Endothelial cell of umbilical vein (primary cell): ENCODE measurements at places on chromosomes 2 and 18. TPM values are rescaled to one million over a fixed set of nuclear protein-coding genes. Genes with fewer than 3 reads are reported as not detected.

GTF2A1L gene
- total RNA-seq = not detected in 2 replicates

SULT1C4 gene
- total RNA-seq = 28.2 and 29.3 TPM in 2 replicates

EGR4 gene
- not detected in 2 replicates for total RNA-seq

KCNE4 gene
- not detected in 2 replicates for total RNA-seq

SESTD1 gene
- total RNA-seq = 72.4 and 79.9 TPM in 2 replicates

IL1F10 gene
- total RNA-seq = not detected in 2 replicates

ST6GAL2 gene
- not detected in 2 replicates for total RNA-seq

LGALSL gene
- 2.3 and 5.8 TPM in 2 replicates for total RNA-seq
